ENCODE measurements at places on chromosomes 6 and 20. TPM values are rescaled to one million over a fixed set of nuclear protein-coding genes. Genes with fewer than 3 reads are reported as not detected.

The FUT9 gene
- not detected for total RNA-seq

The MATN4 gene
- total RNA-seq: 0.30 TPM

The MYL9 gene
- 0.61 TPM for total RNA-seq

The COL12A1 gene
- total RNA-seq: not detected

The ADTRP gene
- total RNA-seq: 2.3 TPM

The CTAGE9 gene
- not detected for total RNA-seq

The CNBD2 gene
- total RNA-seq: 7.1 TPM

The FBXO5 gene
- total RNA-seq: 50.8 TPM

The FILIP1 gene
- not detected for total RNA-seq

The TRIM10 gene
- total RNA-seq: not detected

The CLVS2 gene
- total RNA-seq: not detected

The TBC1D32 gene
- total RNA-seq: 13.1 TPM

The PTPRT gene
- not detected for total RNA-seq

The RPP21 gene
- total RNA-seq: 43.0 TPM

The MSH5 gene
- 68.2 TPM for total RNA-seq

The LGSN gene
- total RNA-seq: 0.17 TPM

The PGC gene
- total RNA-seq: not detected

The LAMA2 gene
- total RNA-seq: not detected

The KCNQ2 gene
- total RNA-seq: 0.19 TPM

The CST5 gene
- not detected for total RNA-seq

The TMC2 gene
- total RNA-seq: not detected

The NRN1 gene
- total RNA-seq: 54.8 TPM

The GPANK1 gene
- total RNA-seq: 30.7 TPM

The MUC22 gene
- not detected for total RNA-seq

The MED23 gene
- total RNA-seq: 35.9 TPM

The PTGIS gene
- 0.39 TPM for total RNA-seq

The CST9 gene
- not detected for total RNA-seq

The ITPA gene
- total RNA-seq: 44.3 TPM

The RNF146 gene
- 25.4 TPM for total RNA-seq

Data from activated naive CD8-positive, alpha-beta T cell treated with anti-CD3 and anti-CD28 coated beads, Interleukin-2, amount 10 ng/mL, durations not matched to agents 7 days and 5 days (primary cell).